ENCODE measurements at places on chromosomes 7 and 10.

- no peaks in the 10 kb centered on the region for H3K27me3 ChIP-seq
- no peak for DNase-seq
- H3K27ac ChIP-seq: no peak overlapping the region
- H3K4me3 ChIP-seq: no peak overlapping the region
Measured at GRCh38 chr7:1076184-1077072, 11.5 kb upstream of the GPER1 start.

DNA sequence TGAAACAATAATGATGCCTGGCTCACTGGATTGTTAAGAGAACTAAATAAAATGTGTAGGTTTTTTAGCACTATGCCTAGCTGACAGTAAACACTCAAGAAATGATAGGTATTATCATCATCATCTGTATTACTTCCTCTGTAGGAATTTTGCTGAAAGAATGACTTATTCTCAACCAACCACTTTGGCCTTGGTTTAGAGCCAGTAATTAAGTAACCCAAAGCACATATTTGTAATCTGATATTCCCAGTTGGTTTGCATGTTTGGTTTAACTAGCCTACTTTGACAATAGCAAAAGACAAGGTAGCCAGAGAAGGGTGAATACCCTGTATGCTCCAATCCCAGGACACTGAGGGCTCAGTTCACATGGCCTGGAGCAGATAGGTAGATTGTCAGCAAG lies 34.4 kb downstream of the BCAP29 start:
- H3K27ac ChIP-seq: no peak overlapping the region
- no peak overlapping the region for H3K4me3 ChIP-seq
- H3K27me3 ChIP-seq: no peaks in the 10 kb centered on the region
- peaks cover 22% of the 10 kb centered on the region for H3K36me3 ChIP-seq

DNA sequence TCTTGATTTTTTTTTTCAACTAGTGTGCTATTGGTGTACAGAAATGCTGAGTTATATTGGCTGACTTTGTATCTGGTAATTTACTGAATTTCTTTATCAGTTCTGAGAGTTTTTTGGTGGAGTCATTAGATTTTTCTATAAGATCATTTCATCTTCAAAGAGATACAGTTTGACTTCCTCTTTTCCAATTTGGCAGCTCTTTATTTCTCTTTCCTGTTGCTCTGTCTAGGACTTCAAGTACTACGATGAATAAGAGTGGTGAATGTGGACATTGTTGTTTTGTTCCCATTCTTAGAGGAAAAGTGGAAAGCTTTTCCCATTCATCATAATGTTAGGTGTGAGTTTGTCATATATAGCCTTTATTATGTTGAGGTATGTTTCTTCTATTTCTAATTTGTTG lies 50.2 kb downstream of the LOXL4 start:
- H3K27ac ChIP-seq: no peak overlapping the region
- no peak for DNase-seq
- H3K4me3 ChIP-seq: no peak overlapping the region
- no peaks in the 10 kb centered on the region for H3K27me3 ChIP-seq
- peaks cover 5% of the 10 kb centered on the region for H3K36me3 ChIP-seq

DNA sequence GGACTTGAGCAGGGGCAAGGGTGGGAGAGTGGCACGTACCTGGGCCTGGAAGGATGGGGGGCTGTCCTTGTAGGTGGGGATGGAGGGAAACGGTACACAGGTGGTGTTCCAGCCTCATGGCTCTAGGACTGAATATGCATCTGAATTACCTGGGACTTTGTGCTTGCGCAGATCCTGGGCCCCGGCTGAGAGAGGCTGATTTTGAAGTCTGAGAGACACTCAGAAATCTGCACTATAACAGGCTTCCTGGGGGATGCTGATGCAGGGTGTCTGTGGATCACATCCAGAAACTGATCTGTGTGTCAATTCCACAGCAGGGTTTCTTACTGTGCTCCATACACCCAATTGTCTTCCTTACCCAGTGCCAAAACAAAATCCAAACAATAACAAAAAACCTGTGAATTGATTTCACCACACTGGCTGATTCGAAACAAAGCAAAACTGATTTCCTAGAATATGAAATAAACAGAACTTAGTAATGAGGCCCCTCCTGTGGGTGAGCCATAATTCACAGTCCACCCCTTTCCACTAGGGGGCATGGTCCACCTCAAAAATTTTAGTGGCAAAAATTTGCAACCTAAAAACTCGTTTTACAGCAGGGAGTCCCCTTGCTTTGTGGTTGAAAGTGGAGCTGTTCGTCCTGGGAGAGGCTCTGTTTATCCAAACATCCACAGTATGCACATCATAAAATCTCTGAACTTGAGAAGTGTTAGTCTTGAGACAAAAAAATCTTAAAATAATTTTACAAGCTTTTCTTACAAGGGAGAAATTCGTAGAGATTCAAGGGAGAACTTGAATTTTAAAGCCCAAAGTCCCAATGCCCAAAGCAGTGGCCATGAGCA lies 32.0 kb upstream of the PLEKHA1 start:
- no peak overlapping the region for H3K4me3 ChIP-seq
- no peak overlapping the region for H3K27ac ChIP-seq
- no peaks in the 10 kb centered on the region for H3K36me3 ChIP-seq
- H3K4me1 ChIP-seq: no peaks in the 10 kb centered on the region
- H3K27me3 ChIP-seq: no peaks in the 10 kb centered on the region

DNA sequence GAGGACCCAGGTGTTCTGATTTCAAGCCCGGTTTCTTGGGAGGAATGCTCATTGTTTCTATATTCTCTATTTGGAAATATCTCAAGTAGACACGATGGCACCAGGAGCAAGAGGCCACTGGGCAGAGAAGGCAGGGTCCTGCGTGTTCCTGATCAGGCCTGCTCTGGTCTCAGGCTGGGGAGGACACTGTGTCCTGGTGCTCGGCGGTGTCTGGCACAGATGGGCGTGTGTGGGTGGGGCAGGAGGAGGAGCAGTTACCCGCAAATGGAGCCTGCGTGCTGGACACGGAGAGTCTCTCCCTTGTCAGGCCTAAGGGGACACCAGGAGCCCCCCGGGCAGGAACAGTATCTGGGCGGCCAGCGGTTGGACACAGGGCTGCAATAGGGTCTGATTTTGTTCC lies 25.9 kb upstream of the GOLGA7B start:
- DNase-seq: peak; percentile 72
- no peak overlapping the region for H3K27ac ChIP-seq
- no peak overlapping the region for H3K4me3 ChIP-seq
- no peaks in the 10 kb centered on the region for H3K4me1 ChIP-seq

DNA sequence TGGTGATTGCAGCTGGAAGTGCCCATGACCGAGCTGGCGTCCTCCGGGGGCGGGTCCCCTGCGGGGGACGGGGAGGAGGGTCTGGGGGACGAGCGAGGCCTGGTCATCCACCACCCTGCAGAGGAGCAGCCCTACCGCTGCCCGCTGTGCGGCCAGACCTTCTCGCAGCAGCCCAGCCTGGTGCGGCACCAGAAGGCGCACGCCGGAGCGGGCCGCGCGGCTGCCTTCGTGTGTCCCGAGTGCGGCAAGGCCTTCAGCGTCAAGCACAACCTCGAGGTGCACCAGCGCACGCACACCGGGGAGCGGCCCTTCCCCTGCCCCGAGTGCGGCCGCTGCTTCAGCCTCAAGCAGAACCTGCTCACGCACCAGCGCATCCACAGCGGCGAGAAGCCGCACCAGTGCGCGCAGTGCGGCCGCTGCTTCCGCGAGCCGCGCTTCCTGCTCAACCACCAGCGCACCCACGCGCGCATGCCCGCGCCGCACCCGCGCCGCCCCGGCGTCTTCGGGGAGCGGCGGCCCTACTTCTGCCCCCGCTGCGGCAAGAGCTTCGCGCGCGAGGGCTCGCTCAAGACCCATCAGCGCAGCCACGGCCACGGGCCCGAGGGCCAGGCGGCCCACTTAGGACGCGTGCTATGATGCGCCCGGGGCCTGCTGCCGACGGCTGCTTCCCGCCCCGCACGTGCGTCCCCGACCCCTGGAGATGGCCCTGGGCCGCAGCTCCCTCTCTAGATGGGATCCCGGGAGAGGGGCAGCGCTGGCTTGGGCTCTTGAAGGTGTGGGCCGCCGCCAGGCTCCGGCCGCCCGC lies 28.7 kb downstream of the ZNF775 start:
- no peaks in the 10 kb centered on the region for H3K36me3 ChIP-seq
- H3K27me3 ChIP-seq: no peaks in the 10 kb centered on the region

GRCh38 chr7:139131601-139132041 lies 22.1 kb upstream of the ZC3HAV1 start:
- no peak for DNase-seq
- no peaks in the 10 kb centered on the region for H3K4me1 ChIP-seq
- no peaks in the 10 kb centered on the region for H3K36me3 ChIP-seq
- no peak overlapping the region for H3K4me3 ChIP-seq
- no peaks in the 10 kb centered on the region for H3K27me3 ChIP-seq
- no peak overlapping the region for H3K27ac ChIP-seq

DNA sequence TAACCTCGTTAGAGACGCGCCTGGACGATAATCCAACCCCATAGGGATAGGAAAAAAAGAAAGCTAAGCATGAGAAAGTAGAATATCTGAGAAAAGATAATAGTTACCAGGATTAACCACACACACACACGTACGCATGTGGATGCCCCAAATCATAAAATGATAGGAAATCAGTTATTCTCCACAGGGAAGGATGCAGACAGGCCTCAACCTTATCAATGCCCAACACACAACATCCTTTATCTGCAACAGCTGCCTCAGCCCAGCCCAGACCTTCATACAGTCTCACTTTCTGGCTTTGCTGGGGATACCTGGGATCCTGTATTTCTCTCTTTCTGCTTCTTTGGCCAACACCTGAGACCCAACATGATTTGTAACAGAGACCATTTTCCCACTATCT lies 123.0 kb downstream of the NOC3L start:
- no peak for DNase-seq
- H3K27me3 ChIP-seq: no peaks in the 10 kb centered on the region
- H3K27ac ChIP-seq: no peak overlapping the region
- H3K36me3 ChIP-seq: no peaks in the 10 kb centered on the region
- H3K4me1 ChIP-seq: no peaks in the 10 kb centered on the region

- H3K36me3 ChIP-seq: no peaks in the 10 kb centered on the region
- no peak for DNase-seq
- H3K4me1 ChIP-seq: no peaks in the 10 kb centered on the region
- no peaks in the 10 kb centered on the region for H3K27me3 ChIP-seq
Measured at GRCh38 chr7:26700893-26701292, 163.5 kb downstream of the SKAP2 start.

DNA sequence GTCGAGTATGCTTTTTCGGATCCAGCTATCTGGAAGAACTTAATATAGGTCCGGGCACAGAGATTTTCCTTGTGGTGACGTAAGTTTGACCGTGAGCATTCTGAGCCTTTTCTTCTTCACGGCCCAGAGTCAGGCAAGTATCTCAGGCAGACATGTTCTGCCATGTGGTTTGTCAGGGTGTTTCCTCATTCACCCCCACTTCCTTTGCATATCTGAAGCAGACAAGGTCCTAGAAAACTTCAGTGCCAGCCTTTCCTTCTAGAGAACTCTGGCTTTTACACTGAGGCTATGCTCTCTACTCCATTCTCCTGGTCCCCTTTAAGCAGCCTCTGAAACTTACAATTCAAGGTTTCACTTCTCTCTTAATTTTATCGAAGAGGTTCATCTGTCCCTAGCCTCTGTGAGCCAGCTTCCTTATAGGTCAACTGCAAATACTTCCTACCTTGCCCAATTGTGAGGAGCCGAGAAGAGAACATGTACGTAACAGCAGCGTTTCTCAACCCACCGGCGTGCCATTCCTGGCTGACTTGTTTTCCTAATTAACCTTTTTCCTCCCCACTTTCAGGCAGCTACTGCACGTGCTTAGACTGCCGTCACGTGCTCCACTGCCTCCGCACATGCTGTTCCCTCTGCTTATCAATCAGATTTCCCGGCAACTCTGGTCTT lies 47.3 kb downstream of the CDCA7L start:
- no peaks in the 10 kb centered on the region for H3K4me1 ChIP-seq
- no peaks in the 10 kb centered on the region for H3K27me3 ChIP-seq
- no peak overlapping the region for H3K4me3 ChIP-seq

DNA sequence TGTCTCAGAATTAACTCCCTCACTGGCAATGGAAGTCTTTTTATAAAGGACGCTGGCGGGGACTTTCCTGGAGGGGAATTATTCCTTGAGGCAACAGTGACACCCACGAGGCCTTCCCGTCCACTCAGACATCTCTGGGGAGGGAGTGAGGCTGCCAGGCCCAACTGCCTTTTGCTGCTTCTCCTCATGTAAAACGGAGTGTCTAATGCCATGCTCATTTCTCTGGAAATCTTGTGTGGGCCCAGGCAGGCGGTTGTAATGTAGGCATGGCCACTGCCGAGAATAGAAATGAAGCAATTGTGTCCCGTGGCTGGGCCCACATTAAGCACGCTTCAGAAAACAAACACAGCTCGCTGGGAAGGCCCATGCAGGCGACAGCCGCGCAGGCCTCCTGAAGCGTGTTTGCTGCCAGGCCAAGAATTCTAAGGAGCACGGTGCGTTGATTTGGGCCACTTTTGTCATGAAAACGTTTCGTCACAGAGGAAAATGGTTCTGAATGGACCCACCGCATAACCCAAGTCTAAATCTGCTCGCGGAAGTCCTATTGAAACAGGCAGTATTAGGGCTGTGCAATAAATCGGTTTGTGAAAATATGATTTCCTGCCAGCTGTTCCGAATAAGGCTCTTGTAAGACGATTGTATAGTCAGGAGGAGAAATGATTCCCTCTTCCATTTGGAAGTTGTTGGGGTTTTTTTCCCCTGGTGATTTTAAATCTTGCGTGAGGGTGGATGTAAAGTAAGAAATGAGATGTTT lies 104.2 kb upstream of the CHST15 start:
- no peaks in the 10 kb centered on the region for H3K4me1 ChIP-seq
- no peak overlapping the region for H3K27ac ChIP-seq
- no peak overlapping the region for H3K4me3 ChIP-seq
- no peak for DNase-seq
- H3K27me3 ChIP-seq: no peaks in the 10 kb centered on the region

DNA sequence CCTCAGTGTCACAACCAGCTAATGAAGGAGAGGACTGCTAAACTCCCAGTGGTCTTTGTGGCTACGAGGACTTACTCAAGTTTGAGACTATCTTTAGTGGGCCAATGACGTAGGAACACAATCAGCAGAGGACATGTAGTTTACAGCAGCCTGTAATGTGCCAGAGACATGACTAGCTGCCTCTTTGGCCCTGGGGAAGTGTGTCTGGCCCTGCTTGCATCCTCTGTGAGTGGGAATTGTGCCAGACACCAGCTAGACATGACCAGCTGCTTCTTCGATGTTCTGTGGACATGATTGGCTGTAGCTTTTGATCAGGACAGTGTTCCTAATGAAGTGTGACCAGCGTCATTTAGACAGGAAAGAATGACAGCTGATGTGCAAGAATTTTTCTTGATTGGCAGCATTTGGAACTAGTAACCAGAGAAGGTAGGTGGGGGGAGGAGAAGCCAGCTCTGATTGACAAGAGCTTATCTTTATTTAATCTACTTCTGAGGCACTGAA lies 141.7 kb downstream of the AUTS2 start:
- DNase-seq: no peak
- H3K4me3 ChIP-seq: no peak overlapping the region
- no peak overlapping the region for H3K27ac ChIP-seq

- H3K4me1 ChIP-seq: peaks cover 12% of the 10 kb centered on the region
- no peak overlapping the region for H3K27ac ChIP-seq
- H3K36me3 ChIP-seq: no peaks in the 10 kb centered on the region
- peak; percentile 27 for DNase-seq
- no peaks in the 10 kb centered on the region for H3K27me3 ChIP-seq
Measured at GRCh38 chr10:80144067-80144695, 11.7 kb downstream of the PLAC9 start.
